ENCODE measurements at places on chromosomes 1 and 21.
A peak's percentile ranks its signal among the peaks of the same experiment; 100 is the strongest.

GRCh38 chr1:167136191-167136614, 42.3 kb downstream of the STYXL2 start:
- DNase-seq = peak; percentile 87

GRCh38 chr1:155645034-155645598, 35.1 kb downstream of the MSTO1 start:
- no peak for DNase-seq

- DNase-seq = peak; percentile 13
These were observed 769.0 kb downstream of the BRINP3 start for GRCh38 chr1:189708674-189709073.

DNA sequence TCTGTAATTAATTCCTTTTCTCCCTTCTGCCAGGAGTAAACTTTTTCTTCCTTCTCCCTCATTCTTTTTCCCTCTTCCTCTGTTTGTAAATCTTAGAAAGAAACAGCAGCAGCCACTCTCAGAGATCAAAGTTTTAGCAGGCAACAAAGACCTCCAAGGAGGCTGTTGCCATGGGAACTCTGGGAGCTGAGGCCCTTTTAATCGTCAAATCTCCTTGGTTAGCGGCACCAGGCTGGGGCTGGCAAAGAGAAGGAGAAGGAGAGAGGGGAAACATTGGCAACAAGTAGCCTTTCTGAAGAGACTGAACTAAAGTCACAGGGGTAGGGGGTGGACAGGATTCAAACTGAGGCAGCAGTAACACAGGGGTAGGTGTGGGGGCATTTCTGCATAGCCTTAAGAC, 25.2 kb downstream of the ILDR2 start:
- peak; percentile 80 for DNase-seq

DNA sequence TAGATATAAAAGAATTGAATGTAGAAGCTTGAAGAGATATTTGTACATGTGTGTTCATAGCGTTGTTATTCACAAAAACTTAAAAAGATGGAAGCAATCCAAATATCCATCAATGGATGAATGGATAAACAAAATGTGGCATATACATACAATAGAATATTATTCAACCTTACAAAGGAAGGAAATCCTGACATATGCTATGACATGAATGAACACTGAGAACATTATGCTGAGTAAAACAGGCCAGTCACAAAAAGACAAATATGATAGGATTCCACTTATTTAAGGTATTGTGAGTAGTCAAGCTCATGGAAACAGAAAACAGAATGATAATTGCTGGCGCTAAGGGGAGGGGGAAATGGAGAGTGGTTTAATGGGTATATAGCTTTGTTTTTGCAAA, 47.0 kb upstream of the DYRK1A start:
- DNase-seq = no peak

DNA sequence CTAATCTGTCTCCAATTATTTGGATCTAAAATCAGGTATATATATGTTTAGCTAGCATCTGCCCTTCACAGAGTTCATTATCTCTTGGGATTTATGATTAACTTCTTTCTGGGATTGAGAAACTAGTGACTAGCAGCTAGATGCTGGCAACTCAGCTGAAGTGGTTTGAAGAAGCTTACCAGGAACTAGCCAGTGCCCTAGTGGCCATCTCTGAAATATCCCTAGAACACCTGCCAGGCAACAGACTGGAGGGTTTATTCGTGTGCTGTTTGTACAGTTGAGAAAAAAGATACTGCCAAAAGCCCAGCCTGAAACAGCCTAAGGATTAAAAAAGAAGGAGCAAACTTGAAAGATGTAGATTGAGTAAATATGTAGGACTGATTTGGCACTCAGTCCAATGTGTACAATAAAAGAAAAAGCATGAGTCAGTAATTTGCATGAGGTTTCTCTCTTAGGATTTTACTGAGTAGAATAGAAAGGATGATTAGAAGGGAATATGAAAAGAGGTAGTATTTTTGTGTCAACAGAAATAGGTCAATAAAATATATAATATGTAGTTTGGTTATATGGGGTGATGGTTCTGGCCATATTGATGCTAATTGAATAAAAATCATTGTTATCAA, 1144.6 kb upstream of the ADGRL2 start:
- peak; percentile 39 for DNase-seq

DNA sequence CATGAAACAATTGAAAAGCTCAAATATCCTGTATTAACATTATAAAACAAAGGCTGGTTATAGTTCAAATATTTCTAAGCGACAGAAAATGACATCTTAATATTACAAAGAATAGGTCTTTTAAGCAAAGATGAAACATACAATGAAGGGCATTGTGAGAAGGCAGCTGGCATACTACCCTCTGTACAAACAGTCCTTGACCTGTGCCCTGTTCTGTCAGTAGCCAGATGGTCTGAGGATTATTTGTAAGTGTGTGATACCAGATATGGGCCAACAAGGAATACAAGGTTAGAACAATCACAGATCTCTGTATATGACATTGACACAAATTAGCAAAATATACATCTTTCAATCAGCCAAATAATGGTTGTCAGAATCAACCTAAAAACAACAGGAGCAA, 1350.4 kb downstream of the AMY1C start:
- no peak for DNase-seq

- no peak for DNase-seq
These were observed 9.4 kb downstream of the COL6A1 start for GRCh38 chr21:45990741-45991605.

DNA sequence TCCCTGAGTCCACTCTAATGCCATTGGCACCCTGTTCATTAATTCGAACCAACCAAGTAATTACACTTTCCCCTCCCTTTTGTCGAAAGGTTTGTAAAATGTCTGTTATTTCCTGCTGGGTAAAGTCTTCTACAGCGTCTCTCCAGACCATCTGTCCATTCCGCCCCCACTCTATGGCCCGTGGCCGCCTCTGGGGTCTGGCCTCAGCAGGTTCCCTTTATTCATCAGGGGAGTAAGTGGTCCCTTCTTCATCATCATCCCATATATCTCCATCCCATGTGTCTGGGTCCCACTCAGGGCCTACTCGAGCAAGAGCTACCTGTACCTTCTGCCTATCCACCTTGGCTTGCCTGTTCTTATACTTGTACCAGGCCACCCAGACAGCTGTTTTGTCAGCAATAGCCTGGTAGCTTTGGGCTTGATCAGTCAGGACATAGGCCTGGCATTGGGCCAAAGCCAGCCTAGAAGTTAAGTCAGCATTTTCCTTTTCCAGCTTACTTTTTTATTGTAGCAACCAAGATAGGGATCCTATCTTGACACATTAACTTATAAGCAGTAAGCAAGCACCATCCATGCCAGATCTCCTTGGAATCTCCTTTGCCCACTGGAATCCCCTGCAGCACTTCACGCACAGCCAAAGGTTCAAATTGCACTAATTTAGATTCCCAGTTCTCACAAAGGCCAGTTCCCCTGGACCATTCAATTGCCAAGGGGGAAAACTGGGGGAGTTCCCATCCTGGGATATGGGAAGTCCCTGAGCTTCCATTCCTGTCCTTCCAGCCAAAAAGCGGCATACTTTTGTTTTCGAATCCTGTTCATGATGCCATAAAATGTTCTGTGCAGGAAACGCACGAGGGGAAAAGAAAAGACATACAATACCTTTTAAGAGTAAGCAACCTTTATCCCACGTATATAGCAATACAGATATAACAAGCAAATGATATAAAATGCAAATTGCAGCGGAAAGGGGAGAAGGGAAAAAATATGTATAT, 6.6 kb upstream of the STUM start:
- no peak for DNase-seq

DNA sequence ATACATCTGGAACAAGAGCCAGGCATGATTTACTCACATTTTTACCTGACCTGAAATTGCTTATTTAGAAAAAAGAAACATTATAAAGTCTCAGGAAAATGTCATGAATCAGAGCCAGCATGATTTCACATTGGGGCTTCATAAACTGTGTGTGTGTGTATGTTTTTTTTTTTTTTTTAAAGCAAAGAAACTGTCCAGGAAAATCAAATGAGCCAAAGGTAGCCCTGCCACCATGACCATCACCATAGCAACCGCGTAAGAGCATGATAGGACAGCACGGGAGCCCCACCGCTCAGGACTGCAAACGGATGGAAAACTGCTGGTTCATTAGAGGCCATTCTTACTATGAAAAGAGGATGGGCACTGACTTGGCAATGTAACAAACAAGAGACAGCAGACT, 139.2 kb downstream of the NTMT2 start:
- DNase-seq = no peak

- DNase-seq = peak; percentile 47
These were observed 131.9 kb downstream of the CRB1 start for GRCh38 chr1:197399755-197400521.

DNA sequence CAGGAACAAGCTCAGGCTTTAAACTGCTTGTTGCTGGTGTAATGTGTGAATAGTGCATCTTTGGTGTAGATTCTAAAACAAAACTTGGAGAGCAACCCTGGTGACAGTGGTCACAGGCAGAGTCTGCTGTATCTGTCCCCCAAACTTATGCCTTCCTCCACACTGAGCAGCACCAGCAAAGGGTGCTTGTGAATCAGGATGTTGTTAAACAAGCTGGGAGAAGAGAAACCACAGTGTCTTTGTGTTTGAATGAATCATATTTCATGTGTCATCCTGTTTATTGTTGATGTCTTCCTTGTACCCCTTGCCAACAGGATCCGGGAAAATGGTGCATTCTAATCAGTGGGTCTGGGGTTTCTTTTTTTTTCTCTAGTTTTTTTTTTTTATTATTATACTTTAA, 91.9 kb upstream of the COG2 start:
- no peak for DNase-seq

GRCh38 chr1:42958488-42959319, at the start of gene SLC2A1:
Gene SLC2A1 (minus strand): TSS chr1:42958868. CDS start chr1:42958651, 217 bp downstream.
- DNase-seq = peak; percentile 98

- no peak for DNase-seq
These were observed 373.1 kb upstream of the USP24 start for GRCh38 chr1:55588309-55588708.

DNA sequence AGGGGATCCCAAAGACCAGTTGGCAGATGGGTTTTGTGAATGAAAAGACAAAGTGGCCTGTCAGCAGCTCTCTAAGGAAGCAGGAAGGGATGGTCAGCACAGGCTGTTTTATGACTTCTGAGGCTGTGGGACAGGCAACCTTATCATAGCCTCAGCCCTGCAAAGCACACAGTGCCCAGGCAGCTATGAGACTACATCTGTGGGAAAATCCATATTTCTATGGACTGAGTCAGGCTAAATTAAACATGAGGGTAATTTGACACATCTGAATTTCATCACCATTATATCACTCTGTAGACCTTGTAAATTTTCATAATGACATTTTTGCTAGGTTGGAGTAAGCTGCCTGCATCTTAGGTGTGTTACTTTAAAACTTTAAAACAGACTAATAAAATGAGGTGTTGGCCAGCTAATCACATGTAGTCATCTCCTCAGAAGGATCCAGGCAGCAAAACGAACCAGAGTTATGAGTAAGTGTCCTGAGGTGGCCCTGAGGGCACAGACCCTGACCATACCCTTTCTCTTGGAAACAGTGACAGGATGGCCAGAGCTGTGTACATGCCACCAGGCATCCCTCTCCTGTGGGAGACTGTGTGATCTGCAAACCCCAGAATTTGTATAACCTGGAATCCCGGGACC, 14.6 kb downstream of the NGF start:
- DNase-seq = no peak

GRCh38 chr1:10160907-10161490, 49.4 kb upstream of the KIF1B start:
- DNase-seq = no peak

DNA sequence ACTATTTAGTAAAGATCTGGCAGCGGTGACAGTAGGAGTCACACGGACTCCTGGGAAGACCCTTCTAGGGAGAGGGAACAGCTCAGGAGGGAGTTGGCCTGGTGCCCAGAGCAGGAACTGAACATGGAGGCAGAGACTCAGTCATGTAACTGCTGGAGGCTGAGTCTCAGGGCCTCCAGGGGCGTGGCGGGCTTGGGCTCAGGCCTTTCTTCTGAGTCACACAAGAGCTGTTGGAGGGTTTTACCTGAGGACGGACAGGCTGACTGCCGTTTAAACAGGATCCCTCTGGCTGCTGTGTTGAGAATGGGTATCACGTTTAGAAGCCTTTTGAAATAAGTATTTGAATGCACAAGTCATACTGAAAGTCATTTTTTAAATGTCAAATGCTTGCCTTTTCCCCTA, 7.2 kb upstream of the ETS2 start:
- no peak for DNase-seq

GRCh38 chr1:228414511-228415211, 2.0 kb downstream of the TRIM17 start:
- no peak for DNase-seq

DNA sequence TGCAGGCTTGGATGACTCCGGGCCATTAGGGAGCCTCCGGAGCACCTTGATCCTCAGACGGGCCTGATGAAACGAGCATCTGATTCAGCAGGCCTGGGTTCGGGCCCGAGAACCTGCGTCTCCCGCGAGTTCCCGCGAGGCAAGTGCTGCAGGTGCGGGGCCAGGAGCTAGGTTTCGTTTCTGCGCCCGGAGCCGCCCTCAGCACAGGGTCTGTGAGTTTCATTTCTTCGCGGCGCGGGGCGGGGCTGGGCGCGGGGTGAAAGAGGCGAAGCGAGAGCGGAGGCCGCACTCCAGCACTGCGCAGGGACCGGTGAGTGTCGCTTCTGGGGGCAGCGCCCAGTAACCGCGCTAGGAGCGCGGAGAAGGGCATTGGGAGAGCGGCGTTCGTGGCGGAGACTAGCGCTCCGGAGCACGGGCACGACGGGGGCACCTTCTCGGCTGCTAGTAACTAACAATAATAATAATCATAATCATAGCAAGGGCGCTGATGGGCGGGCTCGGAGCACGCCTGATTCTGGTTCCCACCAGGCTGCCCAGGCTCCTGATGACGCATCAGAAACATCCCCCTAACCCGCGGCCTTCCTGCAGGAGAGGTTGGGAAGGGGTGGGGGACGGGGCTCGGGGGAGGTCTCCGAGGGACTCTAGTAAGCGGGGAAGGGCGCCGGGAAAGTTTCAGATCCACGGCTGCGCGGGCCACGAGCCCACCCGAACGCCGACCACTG, at the start of gene MX1:
MX1 (plus strand) TSS at position 286 of the 722 bp plus-strand sequence. CDS start 5,832 bp downstream, outside the sequence.
- DNase-seq = no peak

- DNase-seq = no peak
These were observed 33.1 kb downstream of the WDR4 start for GRCh38 chr21:42846221-42846620.

DNA sequence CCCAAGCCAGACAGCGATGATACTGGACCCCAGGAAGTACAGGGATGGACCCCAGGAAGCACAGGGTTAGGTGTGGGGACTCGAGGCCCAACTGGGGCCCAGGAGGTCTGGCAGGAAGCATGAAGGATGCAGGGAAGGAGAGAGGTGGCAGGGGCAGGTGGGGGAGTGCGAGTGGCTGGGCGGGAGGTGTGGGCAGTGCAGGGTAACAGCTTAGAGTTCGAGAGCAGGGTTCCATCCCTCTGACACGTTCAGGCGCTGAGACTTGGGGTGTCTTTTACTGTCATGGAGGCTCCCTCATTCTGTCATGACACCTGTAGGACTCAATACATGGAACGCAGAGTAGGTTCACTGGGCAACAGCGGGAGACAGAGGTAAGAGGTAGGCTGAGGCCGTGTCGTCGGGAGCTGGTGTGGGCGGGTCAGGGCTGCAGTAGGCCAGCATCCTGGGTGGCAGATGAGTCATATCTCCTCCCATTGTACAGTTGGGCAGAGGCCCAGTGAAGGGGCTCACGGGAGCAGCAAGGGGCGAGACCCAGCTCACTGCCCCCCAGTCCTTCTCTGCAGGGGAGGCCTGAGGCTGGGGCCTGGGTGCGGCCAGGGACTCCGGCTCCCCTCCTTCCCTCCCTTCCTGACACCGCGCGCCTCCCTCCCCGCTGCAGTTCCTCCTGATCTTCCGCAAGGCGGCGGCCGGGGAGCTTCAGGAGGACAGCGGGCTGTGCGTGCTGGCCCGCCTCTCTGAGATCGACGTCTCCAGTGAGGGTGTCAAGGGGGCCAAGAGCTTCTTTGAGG, 11.6 kb upstream of the CTRC start:
- no peak for DNase-seq

- no peak for DNase-seq
These were observed 373.0 kb downstream of the PLPP3 start for GRCh38 chr1:56206391-56206790.

Measured in NT2/D1 (cell line).